Stimulated activated CD4-positive, alpha-beta T cell treated with anti-CD3 and anti-CD28 coated beads, TNF-alpha, amount 100 ng/mL, for 1 hour (primary cell): ENCODE measurements at places on chromosomes 6 and 20.

DNA sequence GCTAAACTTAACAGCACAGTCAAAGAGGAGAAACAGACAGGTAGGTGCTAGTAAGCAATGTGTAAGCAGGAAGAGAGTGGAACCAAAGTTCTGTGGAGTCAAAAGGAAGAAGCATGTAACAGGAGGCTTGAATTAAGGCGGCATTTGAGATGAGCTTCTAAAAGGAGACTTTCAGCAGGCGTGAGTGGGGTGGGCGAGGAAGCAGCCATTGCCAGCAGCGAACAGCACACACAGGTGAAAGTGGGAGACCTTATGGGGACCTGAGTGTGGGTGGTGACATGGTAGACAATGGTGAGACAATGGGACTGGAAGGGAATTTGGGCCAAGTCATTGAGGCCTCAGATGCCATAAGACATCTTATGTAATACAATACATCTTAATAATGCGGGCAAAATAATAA lies 195.0 kb downstream of the PAX1 start:
- DNase-seq, result no peak

- no peak for DNase-seq
These were observed 302.2 kb upstream of the EPHA7 start for GRCh38 chr6:93721386-93722048.

GRCh38 chr6:92550501-92550900 lies 868.9 kb downstream of the EPHA7 start:
- no peak for DNase-seq

DNA sequence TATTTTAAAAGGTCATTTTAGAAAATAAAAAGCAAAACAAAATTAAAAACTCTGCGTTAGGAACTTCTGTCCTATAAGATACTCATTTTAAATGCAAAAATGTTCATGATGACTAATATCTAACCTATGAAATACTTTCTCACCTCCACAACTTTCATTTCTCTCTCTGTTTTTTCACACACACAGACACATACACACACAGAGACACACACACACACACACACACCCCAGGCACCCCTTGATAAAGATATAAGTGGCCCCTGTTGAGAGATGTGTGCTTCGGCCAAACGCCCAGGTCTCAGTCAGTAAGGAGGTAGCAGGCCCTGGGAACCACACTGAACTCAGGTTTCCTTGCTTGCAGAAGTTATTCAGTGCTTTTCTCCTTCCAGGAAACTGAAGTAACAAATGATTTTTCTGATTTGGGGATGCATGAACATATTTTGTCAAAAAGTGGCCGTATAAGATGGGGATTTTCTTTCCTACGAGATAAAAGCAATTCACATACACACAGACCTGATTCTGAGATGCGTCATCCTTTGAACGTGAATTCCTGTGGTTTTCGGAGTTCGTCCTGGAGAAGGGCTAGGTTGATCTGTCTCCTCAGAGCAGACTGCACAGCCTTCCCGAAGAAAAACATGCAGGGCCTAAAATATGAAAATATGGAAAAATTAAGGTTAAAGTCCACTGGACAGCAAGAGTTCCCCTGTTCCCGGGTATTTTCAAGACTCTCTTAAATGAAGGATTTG lies 306.8 kb upstream of the FOXQ1 start:
- DNase-seq, result no peak

DNA sequence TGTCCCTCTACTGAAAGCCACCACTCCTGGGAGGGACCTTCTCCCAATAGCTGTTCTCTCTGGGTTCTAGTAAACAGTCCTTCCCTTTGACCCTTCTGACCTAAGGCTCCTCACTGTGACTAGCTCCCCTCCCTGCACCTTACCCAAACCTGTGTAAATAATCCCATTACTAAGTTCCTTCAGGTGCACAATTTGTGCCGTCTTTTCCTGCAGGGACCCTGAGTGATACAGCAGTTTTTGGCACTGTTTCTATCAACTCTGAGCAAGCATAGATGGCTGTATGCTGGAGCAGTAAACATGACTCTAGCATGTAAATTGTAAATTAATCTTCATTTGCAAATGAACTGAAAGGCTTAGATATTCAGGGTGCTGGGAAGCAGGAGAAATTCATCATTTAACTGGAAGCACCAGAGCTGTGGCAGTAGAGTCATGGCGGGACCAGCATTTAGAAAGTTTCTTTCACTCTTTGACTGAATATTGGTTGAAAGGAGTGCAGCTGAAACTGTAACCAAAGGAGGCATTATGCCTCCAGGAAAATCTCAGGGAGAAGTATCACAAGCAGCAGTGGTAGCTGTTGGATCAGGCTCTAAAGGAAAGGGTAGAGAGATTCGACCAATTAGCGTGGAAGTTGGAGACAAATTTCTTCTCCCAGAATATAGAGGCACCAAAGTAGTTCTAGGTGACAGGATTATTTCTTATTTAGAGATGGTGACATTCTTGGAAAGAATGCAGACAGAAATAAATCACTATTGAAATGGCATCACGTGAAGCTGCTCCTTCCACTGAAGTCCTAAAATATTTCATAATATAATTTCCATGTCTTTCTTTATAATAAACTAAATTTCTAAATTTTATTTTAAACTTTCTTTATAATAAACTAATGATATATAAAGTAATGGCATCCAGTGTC lies 117.8 kb downstream of the TCP11 start:
- no peak for DNase-seq
